ENCODE measurements at places on chromosomes 11 and 22.

- no peak for DNase-seq
These were observed 103.9 kb downstream of the TENM4 start for GRCh38 chr11:79336797-79337517.

DNA sequence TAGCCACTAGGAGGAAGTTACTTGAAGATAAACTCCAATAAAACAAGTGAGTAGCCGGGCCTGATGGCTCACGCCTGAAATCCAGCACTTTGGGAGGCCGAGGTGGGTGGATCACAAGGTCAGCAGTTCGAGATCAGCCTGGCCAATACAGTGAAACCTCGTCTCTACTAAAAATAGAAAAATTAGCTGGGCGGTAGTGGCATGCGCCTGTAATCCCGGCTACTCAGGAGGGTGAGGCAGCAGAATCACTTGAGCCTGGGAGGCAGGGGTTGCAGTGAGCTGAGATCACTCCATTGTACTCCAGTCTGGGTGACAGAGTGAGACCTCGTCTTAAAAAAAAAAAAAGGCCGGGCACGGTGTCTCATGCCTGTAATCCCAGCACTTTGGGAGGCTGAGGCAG is 34.0 kb upstream of the CLPB start:
- DNase-seq = no peak

- no peak for DNase-seq
These were observed 82.6 kb downstream of the PARVA start for GRCh38 chr11:12459865-12460444.

GRCh38 chr22:46416520-46416871 is 81.0 kb downstream of the TRMU start:
- DNase-seq = no peak

- peak; percentile 10 for DNase-seq
These were observed 5.2 kb downstream of the DGAT2 start for GRCh38 chr11:75773595-75774353.

DNA sequence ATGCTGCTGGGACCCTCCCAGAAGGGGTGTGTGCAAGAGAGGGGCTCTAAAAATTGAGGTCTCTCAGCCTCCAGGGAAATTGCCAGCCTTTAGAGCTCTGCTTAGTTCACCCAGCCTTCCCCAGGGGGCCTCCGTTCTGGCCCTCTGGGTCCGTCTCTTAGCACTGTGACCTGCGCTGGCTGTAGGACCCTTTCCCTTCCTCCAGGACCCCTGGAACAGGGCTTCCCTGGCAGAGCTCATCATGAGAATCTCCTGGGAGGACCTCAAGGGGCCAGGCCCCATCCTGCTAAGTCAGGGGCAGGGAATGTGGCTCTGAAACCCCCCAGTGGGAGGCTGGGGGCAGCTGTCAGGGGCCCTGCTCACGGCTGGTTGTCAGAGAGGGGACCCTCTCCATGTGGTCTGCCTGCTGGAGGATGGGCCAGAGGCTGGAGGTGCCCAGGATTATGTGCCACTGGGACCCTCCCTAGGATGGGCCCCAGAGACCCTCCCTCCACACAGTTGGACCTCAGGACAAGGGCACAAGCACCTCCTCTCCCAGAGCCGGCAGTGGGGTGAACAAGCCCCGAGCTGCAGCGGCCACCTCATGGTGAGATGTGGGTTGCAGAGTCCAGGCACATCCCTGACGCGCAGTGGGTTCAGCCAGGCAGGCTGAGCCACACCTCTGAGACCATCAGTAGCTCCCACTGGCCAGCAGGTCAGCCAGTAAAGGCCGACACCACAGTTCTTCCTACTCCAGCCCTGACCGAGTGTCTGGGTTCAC is 27.1 kb upstream of the GAL start:
- no peak for DNase-seq

GRCh38 chr11:109480251-109480650 is 58.3 kb downstream of the C11orf87 start:
- DNase-seq = no peak

DNA sequence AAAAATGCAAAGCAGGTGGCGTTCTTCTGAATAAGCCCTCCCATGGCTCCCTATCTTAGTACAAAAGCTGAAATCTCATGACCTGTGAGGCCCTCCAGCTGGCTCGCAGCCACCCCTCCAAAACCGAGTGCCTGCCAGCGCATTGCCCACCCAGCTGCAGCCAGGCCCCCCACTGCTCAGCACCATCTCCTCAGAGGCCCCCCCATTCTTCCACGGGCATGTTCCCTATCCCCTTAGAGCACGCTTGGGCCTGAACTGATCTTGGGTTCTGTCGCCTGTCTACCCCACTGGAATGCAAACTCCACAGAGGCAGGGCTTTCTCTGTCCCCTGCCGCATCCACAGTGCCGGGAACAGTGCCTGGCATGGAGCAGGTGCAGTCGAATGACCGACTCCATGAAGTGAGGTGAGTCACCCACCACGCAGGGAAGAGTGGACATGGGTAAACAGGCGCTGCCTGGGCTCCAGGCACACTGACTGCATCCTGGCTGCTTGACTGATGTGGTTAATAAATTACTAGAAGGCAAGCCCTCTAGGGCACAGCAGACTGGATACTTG is 11.3 kb upstream of the EFCAB6 start:
- DNase-seq = no peak

- no peak for DNase-seq
These were observed 1.6 kb downstream of the KCNJ1 start for GRCh38 chr11:128865490-128865889.

DNA sequence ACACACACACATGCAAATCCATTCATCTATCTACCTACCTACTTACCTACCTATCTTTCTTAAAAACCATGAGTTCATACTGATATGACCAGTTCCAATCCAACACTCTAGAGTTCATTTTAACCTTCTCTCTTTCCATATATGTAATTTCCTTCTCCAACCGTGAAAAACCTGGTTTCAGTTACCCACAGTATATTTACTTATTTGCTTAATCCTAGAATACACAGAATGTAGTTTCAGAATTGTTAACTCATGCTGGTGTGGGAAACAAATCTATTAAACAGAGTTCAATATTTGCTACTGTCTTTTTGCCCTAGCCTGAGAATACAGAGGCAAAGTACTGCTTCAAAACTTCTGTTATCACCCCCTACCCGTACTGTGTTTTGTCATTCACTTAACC is 101.3 kb downstream of the RRM1 start:
- no peak for DNase-seq

DNA sequence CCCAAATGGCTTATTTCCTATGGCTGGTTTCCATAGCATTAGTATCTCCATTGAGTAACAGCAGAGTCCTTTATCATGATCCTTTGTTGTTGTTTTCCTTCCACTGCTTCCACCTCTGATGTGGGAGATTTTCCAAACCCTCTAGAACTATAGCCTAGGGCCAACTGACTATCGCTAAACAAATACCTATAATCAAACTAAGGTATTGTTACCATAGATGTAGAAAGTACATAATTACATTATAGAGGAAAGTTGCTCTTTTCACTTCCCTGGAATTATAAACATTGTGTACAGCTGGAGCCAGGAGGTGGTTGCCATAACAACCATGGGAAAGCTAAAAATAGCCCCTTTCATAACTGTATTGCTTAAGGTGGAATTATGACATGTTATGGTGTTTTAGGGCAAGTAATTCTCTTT is 47.0 kb upstream of the ALKBH3 start:
- DNase-seq = no peak
